ENCODE measurements at places on chromosomes 4 and X.

GRCh38 chr4:121711263-121712000 is 14.7 kb upstream of the ANXA5 start:
- DNase-seq: no peak

GRCh38 chr4:83362492-83363329 is 28.1 kb upstream of the HPSE start:
- DNase-seq: no peak

DNA sequence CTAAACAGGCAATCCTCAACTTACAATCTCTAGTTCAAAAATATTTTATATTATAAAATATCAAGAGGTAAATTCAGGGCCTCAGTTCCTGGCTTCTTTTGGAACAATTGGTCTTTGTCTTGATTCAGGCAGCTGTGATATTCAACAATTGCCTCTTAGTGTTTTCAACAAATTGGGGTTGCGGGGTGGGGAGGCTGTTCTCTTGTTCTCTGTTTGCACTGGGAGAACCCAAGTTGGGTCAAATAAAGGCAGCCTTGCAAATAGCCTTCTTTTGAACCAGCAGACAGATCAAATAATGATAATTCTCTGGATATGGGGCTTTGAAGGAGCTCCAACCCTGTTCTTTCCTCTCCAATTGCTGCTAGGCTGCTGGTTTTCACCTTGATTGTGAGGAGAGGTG is 142.5 kb downstream of the COL4A5 start:
- no peak for DNase-seq

- no peak for DNase-seq
Measured at GRCh38 chrX:40867352-40867751, 132.0 kb upstream of the MED14 start.
